ENCODE measurements at places on chromosomes 16 and 17.

- no peak for DNase-seq
Measured at GRCh38 chr17:36728030-36728991, 126.9 kb downstream of the MRM1 start.

DNA sequence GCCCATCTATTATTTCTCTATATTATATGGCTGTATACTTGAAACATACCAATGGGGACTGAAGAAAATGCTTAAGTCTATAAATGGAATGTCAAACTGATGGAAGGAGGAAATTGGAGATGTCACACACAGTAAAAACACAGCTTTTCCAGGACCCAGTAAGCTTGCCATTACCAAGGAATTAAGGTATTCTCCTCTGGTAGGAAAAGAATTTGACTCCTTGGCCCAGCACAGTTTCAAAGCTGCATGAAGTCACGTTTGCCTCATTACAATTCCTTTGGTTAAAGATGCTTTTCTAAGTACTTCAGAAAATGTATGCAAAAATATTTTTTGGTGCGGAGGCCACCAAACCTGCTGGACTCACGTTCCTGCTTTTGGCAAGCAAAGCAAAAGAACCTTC lies 48.5 kb downstream of the CDH13 start:
- DNase-seq = no peak

- no peak for DNase-seq
Measured at GRCh38 chr17:76645481-76645880, 1.9 kb upstream of the ST6GALNAC1 start.

GRCh38 chr16:55100100-55100499 lies 169.4 kb downstream of the IRX5 start:
- DNase-seq = no peak

GRCh38 chr16:87266846-87267245 lies 50.3 kb downstream of the C16orf95 start:
- no peak for DNase-seq

GRCh38 chr16:54110016-54110981 lies 176.3 kb downstream of the IRX3 start:
- no peak for DNase-seq

DNA sequence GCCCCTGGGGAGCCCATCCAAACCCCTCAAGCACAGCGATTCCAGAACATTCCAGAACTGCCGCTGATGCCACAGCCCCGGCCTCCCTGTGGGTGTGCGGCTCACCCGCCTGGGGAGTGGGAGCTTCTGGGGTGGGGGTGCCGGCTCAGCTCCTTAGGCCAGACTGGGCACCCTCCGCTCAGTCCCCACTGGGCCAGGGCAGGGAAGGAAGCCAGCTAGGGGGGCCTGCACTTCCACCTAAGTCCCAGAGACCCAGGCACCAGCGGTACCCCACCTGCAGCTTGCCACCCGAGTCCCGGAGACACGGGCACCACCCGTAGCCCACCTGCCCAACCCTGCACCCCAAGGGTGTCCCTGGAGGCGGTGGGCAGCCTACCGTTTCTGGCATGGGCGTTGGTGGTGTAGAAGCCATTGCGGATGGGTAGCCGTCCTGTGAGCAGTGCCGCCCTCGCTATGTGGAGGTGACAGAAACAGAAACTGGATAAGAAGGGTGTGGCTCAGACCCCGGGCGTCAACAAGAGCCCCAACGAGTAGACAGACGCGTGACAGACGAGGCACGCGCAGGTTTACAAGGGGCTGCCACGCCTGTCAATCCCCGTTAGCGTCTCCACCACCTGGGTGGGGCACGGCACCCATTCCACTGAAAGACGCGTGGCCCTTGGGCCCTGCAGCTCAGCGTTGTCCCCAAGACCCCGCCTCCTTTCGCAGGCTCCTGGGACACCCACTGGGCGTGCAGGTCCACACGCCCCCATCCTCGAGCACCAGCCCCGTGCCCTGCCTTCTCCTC lies 15.0 kb downstream of the GALNS start:
- no peak for DNase-seq

DNA sequence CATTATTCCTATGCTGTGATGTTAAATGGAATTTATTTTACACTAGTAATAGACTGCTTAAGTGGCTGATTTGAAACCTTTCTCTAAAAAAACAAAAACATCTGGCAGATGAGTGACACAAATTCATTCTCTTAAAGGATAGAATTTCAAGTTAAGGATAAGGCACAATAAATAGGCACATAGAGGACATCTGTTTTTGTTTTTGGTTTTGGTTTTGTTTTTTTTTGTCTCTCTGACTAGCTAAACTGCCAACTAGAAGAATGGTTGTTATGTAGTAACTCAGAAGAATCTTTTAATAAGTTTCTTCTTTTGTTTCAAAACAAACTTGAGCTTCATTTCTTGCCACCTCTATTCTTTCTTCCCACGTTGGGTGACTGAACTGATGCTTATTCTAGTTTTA lies 5.1 kb upstream of the VPS4A start:
- DNase-seq = no peak

DNA sequence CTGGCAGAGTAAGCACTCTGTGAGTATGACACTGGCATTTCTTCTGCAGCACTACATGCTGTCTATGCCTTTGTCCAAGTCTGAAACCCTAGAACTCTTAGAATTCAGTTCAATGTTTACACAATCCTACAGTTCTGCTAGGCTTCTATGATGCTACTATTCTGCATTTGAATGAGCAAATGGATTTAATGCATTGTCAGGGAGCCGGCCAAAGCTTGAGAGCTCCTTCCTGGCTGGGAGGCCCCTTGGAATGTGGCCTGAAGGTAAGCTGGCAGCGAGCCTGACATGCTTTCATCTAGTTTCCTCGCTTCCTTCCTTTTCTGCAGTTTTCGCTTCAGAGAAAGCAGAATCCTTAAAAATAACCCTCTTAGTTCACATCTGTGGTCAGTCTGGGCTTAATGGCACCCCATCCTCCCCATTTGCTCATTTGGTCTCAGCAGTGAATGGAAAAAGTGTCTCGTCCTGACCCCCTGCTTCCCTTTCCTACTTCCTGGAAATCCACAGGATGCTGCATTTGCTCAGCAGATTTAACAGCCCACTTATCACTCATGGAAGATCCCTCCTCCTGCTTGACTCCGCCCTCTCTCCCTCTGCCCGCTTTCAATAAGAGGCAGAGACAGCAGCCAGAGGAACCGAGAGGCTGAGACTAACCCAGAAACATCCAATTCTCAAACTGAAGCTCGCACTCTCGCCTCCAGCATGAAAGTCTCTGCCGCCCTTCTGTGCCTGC lies at the start of gene CCL2:
Gene CCL2, plus strand, starts transcription at position 635 of the 730 bp plus-strand sequence. Its CDS starts 65 bp downstream, at position 700.
- peak; percentile 42 for DNase-seq

- peak; percentile 81 for DNase-seq
Measured at GRCh38 chr17:794876-795275, 12.7 kb downstream of the MRM3 start.

DNA sequence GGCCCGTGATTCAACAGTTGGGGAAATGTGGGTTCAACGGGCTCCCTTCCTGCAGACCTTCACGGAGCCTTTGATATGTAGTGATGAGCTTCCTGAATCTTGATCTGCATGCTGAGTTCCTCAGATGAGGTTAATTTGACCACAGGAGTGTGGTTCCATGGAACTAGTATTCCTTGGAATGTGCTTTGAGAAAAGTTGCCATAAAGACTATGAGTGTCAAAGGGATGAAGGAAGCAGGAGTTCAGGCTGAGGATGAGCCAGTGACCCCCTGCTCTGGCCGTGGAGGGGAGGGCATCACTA lies 229.2 kb downstream of the MSI2 start:
- DNase-seq = no peak

GRCh38 chr16:83248735-83249463 lies 558.9 kb upstream of the HSBP1 start:
- no peak for DNase-seq

DNA sequence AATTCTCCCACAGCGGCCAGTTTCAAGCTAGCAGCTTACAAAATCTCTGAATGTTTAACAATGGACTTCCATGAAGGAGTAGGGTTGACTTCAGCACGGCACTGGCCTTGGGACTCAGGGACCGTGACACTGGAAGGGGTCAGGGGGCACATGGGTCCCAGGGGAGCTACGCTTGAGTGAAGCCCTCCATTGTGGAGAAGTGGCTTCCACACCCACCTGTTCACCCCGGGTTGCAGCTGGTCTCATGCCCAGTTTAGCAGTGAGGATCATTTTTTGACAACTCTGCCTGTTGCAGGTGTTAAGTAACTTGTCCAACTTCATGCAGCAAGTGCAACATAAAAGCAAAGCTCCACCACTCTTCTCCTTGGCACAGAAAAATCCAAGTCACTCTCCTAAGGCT lies 510.2 kb downstream of the CDH13 start:
- no peak for DNase-seq

DNA sequence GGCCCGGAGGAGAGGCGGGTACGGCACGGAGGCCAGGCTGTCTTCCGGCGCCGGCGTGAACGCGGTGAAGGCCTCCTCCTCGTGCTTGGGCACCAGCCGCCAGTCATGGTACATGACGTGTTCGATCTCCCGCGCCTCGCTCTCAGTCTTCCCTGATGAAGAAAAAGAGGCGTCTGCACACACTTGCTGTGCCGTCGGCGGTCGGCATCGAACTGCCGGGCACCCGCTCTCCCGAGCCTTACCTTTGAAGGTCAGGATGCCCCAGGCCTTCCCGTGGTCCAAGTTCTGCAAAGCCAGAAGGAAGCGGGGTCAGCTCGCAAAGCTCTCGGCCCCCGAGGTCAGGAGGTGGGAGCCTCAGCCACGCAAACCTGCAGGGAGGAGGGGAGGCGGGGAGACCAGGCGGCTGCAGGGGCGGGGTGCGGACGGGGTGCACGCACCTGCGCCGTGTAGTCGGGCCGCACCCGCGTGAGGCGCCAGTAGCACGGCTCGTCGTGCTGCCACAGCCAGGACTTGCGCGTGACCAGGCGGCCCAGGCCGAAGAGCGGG lies at the start of gene EME2:
Gene EME2, plus strand, starts transcription at position 449 of the 546 bp plus-strand sequence. CDS start 418 bp downstream, outside the sequence.
- no peak for DNase-seq

GRCh38 chr17:9905902-9906301 lies 831 bp upstream of the RCVRN start:
- DNase-seq = peak; percentile 10

DNA sequence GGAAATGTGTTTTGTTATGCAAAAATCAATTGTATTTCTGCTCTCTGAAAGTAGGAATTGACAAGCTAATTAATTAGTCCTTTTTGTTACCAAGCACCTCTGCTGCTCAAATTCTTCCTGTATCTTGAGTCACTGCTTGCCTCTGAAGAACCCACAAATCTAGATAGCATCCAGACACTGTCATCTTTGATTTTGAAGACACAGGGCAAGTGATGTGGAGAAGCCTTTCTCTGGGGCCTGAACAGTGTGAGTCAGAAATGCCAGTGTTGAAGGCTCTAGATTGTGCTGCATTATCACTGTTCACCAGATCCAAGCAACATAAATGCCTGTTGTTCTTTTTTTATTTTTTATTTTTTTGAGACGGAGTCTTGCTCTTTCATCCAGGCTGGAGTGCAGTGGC lies 10.9 kb upstream of the ST6GALNAC1 start:
- no peak for DNase-seq

DNA sequence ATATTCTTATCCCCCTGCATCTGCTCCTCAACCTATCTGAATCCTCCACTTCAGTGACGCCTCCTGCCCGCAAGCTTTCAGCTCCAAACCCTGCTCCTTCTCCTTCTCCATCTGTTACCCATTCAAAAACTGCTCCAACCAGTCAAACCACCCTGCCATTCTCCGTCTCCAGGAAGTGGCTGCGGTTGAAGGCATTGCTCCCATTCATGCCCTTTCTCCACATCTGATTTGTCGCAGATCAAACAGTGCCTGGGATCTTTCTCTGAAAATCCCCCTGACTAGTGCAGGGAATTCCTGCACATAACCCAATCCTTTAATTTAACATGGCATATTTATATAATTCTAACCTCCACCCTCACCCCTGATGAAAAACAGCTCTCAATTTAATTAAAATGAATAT lies 56.3 kb downstream of the SLFN5 start:
- DNase-seq = no peak

- DNase-seq = no peak
Measured at GRCh38 chr16:1297018-1297696, 12.3 kb upstream of the UBE2I start.

DNA sequence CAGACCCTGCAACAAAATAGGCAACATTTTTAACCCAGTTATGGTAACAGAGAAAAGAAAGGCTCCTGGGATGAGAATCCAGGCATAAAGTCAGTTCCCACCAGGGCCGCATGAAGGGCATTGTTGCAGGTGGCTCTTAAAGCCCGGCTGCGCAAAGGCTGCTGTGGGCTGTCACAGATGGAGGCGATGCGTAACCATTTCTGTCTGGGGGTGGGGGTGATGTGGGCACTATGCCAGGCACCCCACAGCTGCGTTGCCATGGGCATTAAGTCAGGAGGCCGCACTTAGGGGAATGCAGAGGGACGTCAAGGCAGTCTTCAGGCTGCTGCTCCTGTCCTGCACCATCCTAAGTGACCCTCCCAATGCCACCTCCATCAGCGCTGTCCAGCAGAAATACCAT lies 228.4 kb downstream of the CPPED1 start:
- no peak for DNase-seq
